ENCODE measurements at places on chromosomes 1 and 21.

DNA sequence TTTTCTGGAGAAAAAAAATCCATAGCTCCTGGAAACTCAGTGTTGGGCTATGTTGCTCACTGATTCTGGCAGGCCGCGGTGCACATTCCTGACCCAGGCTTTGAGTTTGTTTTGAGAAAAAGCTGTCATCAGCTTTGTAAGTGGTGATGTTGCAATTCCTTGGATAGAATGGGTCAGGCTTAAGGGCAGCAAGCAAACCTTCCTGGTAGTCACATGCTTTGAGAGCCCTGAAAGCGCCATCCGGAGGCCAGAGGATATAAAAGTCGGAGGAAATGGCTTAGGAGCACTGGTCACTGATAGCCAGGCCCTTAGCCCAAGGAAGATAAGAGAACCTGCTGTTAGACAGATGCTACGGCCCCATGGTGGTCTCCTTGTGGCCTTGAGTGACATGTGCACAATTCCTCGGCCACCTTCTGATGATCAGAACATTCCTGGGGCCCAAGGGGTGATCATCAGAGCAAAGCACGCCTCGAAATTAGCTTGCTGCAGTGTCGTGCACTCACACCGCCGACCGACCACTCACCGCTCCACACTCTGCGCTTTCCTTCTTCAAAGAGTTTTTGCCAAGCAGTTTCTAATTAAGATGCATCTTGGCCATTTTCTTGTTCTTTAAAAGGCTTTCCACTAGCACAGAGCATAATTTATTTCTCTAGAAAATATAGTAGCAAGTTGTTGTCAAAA lies 78.6 kb downstream of the MAN1C1 start:
- DNase-seq: no peak

DNA sequence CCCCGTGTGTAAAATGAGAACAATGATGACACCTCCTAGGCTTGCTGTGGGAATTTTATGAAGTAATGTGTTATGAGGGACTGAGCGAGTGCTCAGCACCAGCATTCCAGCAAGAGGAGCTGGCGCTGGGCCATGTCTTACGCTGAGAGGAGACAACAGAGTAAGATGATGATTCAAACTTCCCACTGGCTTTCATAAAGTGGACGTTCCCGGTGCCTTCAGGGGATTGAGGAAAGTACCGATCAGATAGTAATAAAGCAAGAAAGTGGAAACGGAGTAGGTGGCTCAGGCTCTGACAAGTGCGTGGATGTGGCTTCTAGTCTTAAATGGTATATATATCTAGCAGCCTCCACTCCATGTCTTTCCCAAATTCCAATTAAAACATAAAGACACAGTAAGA lies 23.8 kb downstream of the EPHA10 start:
- no peak for DNase-seq

DNA sequence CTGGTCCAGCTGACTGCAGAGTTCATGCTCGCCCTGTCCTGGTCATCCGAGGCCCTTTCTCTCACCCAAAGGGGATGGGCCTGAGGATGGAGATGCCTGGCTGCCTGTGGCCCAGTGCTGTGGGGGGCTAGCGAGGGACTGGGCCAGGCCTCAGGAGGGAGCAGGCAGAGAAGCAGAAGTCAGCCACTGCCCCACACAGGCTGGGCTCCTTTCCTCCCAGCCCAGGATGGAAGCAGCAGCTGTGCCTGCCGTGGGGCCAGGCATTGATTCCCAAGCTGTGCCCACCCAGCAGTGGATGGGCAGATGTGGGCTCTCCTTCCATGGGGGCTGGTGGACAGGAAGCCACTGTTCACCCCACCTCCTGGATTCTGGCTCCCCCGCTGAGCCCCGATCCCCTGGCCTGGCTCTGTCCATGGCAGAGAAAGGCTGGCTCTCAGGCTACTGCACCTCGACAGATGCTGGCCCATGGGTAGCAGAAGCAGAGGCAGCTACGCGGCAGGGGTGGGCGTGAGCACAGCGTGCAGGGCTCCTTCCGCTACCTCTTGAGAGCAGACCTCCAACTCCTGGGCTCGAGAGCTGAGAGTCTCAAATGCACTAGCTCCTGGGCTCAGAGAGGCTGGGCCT lies 24.6 kb downstream of the RUNX3 start:
- no peak for DNase-seq

GRCh38 chr1:83761167-83762038 lies 237.5 kb downstream of the TTLL7 start:
- DNase-seq: no peak

Data from activated CD4-positive, alpha-beta T cell treated with anti-CD3 and anti-CD28 coated beads for 24 hours (primary cell).